ENCODE measurements at places on chromosomes 5 and 9. TPM values are rescaled to one million over a fixed set of nuclear protein-coding genes. Genes with fewer than 3 reads are reported as not detected.

The AKNA gene
- 162 TPM for polyA plus RNA-seq

The DHX29 gene
- polyA plus RNA-seq: 12.5 TPM

The EIF4E1B gene
- polyA plus RNA-seq: 0.05 TPM

- DNase-seq: no peak
Observed at GRCh38 chr5:163727028-163727427, 221.6 kb downstream of the MAT2B start.

GRCh38 chr5:9263656-9264055, 282.2 kb downstream of the SEMA5A start:
- no peak for DNase-seq

GRCh38 chr5:67401172-67401571, 204.6 kb upstream of the CD180 start:
- no peak for DNase-seq

DNA sequence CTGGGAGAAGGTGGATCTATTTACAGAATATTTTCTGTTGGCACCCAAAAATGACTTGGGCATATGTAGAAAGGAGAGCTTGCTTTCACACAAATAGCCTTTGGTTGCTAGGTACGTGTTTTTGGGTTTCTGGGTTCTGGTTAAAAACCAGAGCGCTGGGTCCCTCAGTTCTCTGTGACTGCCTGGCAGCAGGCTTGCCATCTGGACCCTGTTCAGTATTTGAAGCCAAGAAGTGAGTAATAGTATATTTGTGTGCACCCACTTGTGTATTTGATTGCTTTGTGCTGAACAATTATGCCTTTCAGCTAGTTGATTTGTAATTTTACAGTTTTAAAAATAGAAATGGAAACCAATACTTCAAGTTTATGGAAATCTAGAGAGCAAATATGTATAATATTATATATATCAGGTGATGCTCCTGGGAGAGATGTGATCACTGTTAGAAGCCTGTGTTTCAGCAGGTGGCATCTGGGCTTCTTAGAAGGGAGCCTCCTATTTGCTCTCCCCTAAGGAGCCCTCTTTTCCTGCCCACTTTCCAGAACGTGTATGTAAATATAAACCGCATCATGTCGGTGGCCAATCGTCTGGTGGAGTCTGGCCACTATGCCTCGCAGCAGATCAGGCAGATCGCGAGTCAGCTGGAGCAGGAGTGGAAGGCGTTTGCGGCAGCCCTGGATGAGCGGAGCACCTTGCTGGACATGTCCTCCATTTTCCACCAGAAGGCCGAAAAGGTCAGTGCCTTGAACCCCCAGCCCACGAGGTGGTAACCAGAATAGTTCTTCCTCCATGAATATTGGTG, 153.6 kb downstream of the TRIO start:
- no peak for DNase-seq

GRCh38 chr5:133741396-133741795, 129.1 kb upstream of the FSTL4 start:
- DNase-seq: no peak

DNA sequence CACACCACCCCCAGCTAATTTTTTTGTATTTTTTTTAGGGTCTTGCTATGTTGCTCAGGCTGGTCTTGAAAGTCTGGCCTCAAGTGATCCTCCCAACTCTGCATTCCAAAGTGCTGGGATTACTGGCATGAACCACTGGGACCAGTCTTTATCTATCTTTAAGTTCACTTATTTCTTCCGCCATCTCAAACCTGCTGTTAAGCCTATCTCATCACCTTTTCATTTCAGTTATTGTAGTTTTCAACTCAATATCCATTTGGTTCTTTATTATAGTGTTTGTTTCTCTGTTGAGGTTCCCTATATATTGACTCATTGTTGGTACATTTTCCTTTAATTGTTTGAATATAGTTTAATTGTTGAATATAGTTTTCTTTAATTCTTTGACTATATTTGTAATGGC, 48.1 kb downstream of the GALNT12 start:
- no peak for DNase-seq

The SEMA6A gene
- 3.6 TPM for polyA plus RNA-seq

The OLFML2A gene
- polyA plus RNA-seq: 3.1 TPM
